ENCODE measurements at places on chromosomes 3 and 15. TPM values are rescaled to one million over a fixed set of nuclear protein-coding genes. Genes with fewer than 3 reads are reported as not detected.

The MAGI1 gene
- 13.0 TPM for polyA plus RNA-seq

The RTP1 gene
- polyA plus RNA-seq: not detected

The KCNAB1 gene
- polyA plus RNA-seq: 4.7 TPM

The CACNA2D2 gene
- polyA plus RNA-seq: 11.0 TPM

The RBP2 gene
- not detected for polyA plus RNA-seq

The ABHD6 gene
- polyA plus RNA-seq: 4.5 TPM

The CERS3 gene
- 1.2 TPM for polyA plus RNA-seq

The MAGEL2 gene
- 18.3 TPM for polyA plus RNA-seq

The SLC2A2 gene
- not detected for polyA plus RNA-seq

The UNC13C gene
- 4.5 TPM for polyA plus RNA-seq

The LAMB2 gene
- 439 TPM for polyA plus RNA-seq

The ETV5 gene
- 26.7 TPM for polyA plus RNA-seq

The STRIT1 gene
- polyA plus RNA-seq: 44.8 TPM

The SMCO1 gene
- polyA plus RNA-seq: 2.0 TPM

The CCR8 gene
- polyA plus RNA-seq: not detected

The TRIM42 gene
- not detected for polyA plus RNA-seq

The CCR5 gene
- 0.13 TPM for polyA plus RNA-seq

The CEMIP gene
- 3.5 TPM for polyA plus RNA-seq

The SNTN gene
- polyA plus RNA-seq: 0.04 TPM

The LMLN gene
- 3.2 TPM for polyA plus RNA-seq

The DCBLD2 gene
- polyA plus RNA-seq: 28.1 TPM

The ATP13A5 gene
- 0.88 TPM for polyA plus RNA-seq

The RAB6B gene
- polyA plus RNA-seq: 8.6 TPM

The KNG1 gene
- not detected for polyA plus RNA-seq

The RLBP1 gene
- 0.62 TPM for polyA plus RNA-seq

The KCNH8 gene
- 0.12 TPM for polyA plus RNA-seq

The TIMP4 gene
- 2.5 TPM for polyA plus RNA-seq

The DENND4A gene
- polyA plus RNA-seq: 14.7 TPM

The C2CD4B gene
- polyA plus RNA-seq: 5.2 TPM

The IL17RE gene
- 7.5 TPM for polyA plus RNA-seq

The LCTL gene
- polyA plus RNA-seq: 0.20 TPM

The FRMD4B gene
- polyA plus RNA-seq: 19.0 TPM
